ENCODE measurements at places on chromosomes 7 and 10.

- DNase-seq = no peak
Observed at GRCh38 chr10:3046210-3046779, 21.1 kb upstream of the PFKP start.

DNA sequence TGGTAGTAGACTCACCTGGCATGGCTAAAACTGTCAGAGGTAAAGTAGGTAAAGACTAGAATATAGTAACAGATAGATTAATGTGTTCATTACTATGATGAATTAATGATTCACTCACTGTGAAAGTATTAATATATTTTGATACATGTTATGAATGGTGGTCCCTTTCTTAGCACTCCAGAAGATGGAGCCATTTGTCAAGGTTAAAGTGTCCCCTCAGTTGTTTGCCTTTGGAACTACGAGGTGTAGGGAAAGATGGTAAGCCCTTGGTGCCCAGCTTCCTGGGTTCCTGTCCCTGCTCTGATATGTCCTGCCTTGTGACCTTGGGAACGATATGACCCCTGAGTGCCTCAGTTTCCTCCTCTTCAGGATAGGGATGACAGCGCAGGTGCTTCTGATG, 49.4 kb downstream of the HTRA1 start:
- no peak for DNase-seq

DNA sequence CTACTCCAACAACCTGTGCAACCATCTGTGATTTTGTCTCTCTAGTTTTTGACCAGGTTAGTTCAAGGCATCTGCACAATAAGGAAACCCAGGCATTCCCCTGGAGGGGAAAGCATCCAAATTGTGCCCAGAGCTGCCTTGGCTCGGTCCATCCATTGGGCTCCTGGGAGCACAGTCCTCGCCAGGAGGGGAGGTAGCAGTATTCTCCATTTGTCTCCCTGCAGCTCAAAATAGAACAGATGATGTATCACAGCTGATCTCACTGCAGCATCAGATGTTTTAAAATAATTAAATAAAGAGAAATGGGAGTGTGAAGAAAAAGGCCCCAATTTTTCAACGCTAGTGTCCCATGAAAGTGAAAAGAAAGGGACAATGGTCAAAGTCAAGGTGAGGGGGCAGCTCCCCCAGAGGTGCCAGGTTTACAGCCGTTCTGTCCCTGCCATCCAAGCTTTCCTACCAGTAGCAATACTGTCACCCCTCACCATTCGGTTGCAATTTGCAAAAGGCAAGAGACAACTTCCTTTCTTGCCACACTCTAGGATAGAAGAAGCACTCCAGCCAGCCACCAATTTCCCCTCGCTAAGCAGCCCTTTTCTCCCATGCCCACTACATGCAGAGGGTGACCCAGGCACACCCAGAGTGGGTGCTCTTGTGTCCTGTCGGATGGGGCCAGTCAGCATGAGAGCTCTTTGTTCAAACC, 43.7 kb downstream of the KCNMA1 start:
- no peak for DNase-seq

GRCh38 chr10:88953662-88954061, 1.1 kb upstream of the ACTA2 start:
- no peak for DNase-seq

DNA sequence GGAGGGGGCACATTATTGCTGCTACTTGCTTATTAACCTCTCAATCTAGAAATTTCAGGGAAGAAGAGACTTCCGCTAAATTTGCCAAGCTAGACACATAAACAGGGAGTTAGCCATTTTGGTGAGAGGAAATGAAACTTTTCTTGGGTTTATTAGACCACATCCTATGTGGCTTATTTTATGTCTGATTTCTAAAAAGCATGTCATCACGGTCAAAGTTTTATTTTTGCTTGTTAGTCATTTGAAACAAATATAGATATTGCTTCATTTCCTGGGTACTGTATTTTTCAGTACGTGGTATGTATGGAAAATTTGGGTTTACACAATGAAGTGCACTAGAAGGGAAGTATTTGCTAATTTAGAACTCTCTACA, 144.1 kb downstream of the TCF7L2 start:
- no peak for DNase-seq

- peak; percentile 22 for DNase-seq
Observed at GRCh38 chr7:143415742-143416397, 7.2 kb upstream of the EPHA1 start.

GRCh38 chr10:35821339-35821911, 179.3 kb upstream of the FZD8 start:
- no peak for DNase-seq

- no peak for DNase-seq
Observed at GRCh38 chr10:78434886-78435285, 401.2 kb downstream of the RPS24 start.

- DNase-seq = peak; percentile 99
Observed at GRCh38 chr7:73822319-73823173, 8.2 kb upstream of the CLDN4 start.

DNA sequence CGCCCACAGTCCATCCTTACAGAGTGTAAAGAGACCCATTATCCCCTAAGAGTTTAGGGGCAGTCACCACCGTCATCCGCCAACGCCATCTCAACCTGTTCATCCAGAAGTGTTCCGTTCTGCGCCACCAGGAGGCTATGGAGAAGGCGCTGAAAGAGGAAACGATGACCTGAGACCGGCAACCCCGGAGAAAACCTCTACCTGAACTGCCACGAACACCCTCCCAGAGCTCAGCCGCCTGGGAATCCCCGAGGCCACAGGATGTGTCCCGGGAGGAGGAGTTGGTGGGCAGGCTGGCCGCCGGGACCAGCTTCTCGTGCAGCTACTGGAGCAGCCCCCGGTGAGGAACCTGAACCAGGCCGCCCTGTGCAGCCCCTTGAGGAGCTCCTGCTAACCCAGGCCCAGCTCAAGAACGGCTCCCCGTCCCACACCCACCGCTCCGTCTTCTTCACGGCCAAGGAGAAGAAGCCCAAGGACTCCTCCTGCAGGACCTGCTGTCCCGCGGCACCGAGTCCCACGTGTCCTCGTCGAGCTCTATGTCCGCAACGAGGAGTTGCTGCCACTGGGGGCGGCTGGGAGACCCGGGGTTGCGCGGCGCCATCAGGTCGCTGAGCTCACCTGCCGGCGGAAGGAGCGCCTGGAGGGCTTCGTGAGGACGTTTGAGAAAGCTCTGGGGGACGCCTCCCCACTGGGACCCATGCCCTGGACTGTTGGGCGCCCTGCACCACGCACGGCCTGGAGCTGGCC, 21.1 kb upstream of the LANCL2 start:
- DNase-seq = no peak

DNA sequence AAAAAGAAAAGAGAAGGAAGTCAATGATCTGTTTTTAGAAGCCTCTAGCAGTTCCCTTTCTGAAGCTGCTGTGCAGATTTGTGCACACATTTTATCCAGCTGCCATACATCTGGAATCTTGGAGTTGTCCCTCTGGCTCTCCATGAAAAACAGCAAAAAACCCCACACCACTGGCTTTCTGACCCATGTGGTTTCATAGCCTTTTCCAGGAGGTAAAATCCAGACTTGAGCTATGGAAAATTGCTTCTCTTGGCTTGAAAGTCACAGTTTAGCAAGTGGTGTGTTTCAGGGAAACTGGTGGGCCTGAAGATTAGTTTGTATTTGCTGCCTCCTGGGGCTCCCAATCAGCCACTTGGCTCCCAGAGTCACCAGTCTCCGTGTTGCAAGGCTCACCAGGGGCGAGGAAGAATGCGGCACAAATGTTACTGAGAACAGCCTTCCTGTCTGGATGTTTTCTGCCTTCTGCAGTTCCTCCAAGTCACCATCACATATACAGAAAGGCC, 50.1 kb upstream of the ADRB1 start:
- no peak for DNase-seq

Data from ACHN (cell line).